Central memory CD8-positive, alpha-beta T cell (primary cell): ENCODE measurements at places on chromosomes 1 and 21.

GRCh38 chr21:16509476-16509875, 779.7 kb downstream of the USP25 start:
- no peak for DNase-seq

DNA sequence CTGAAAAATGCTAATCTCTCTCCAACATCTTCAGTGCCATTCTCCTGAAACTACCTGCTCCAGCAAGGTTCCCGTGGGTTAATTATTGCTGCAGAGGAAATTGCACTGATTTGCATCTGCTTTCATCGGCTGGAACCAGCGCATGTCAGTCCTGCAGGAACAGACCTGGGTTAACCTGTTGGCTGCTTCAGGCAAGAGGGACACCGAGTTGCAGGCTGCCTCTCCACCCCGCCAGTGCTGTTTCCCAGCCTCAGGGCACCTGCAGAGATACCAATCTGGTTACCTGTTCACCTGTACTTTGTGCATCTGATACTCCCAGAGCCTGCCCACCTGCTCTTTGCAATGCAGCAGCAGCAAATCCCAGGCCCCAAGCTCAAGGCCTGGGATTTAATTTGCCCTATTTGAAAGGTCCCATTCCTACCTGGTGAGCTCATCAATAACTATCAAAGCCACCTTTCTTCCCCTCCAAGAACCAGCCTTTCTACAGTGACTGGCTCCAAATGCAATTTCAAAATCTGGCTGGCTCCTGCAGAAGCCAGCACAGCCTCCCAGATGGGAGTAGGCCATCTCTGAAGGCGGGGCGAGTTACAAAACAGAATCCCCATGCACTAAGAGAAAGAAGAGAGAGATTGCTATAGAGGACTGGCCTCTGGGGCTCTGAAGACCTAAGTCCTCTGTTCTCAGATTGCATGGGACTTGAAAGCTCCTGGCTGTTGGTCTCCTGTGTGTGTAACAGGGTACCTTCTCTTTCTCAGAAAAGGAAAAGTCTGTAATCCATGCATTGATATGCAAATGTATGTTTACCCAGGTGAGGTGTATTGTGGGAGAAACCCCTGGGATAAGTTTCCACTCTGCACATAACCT, 67.8 kb downstream of the TOMM20 start:
- DNase-seq, result no peak

DNA sequence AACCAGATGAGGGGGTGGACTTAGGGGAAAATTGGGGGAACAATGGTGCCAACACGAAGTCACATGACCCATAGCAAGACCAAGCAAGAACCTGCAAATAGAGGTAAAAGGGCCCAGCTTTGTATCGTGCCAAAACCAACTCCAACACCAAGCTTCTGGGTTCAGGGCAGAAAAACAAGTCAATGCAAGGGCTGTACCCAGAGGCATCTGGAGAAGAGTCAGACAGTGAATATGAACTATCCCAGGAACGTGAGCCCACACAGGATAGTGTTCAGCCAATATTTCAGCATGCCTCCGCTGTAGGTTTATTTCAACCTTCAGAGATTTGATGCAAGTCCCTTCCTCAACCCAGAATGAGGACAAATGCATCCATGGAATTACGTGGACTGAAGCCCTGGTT, 15.0 kb upstream of the ZMYM6 start:
- no peak for DNase-seq

GRCh38 chr1:14724678-14725077, 126.2 kb downstream of the KAZN start:
- no peak for DNase-seq
